ENCODE measurements at places on chromosomes 11 and 22.
A peak's percentile ranks its signal among the peaks of the same experiment; 100 is the strongest.

- peak; percentile 28 for DNase-seq
These were observed 2.1 kb downstream of the SSTR3 start for GRCh38 chr22:37210041-37210803.

- DNase-seq, result no peak
These were observed 346 bp downstream of the FJX1 start for GRCh38 chr11:35618497-35619115.

- DNase-seq, result no peak
These were observed 2.4 kb upstream of the ATP5MG start for GRCh38 chr11:118398791-118399559.

DNA sequence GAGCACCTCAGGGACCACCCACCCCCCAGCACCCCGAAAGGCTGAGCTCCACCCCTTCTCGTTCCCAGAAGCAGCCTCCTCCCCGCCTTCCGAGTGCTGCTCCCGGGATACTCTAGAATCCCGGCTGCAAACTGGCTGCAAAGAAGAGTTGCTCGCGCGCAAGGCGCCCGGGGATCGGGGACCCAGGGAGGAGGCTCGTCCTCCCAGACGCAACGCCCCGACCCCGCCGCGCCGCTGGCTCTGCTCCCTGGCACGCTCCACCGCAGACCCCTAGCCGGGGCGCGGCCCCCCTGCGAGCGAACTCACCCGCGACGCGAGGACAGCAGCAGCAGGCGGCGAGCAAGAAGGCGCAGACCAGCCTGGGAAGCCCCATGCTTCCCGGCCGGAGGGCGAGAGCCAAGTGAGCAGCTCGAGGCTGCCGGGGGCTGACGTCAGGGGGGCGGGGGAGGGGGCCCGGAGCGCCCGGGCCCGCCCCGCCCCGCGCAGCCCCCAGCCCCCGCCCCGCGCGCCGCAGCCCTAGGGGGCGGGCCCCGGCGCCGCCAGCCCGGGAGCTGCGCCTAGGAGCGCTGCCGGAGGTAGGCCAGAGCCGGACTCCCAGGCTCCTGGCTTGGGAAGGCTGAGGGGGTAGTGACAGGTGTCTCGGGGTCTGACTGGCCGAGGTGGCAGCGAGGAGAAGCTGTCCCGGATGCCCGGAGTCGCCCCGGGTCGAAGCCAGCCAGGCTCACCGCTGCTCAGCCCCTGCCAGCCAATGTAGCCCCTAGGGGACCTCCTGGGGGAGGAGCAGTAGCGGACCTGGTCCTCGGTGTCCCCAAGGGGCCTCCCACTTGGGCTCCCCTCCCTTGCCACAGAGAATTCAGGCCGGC lies at the start of gene MCAM:
Gene MCAM, minus strand, starts transcription at position 402 of the 863 bp plus-strand sequence. Its CDS starts 29 bp downstream, at position 373.
- DNase-seq, result no peak

DNA sequence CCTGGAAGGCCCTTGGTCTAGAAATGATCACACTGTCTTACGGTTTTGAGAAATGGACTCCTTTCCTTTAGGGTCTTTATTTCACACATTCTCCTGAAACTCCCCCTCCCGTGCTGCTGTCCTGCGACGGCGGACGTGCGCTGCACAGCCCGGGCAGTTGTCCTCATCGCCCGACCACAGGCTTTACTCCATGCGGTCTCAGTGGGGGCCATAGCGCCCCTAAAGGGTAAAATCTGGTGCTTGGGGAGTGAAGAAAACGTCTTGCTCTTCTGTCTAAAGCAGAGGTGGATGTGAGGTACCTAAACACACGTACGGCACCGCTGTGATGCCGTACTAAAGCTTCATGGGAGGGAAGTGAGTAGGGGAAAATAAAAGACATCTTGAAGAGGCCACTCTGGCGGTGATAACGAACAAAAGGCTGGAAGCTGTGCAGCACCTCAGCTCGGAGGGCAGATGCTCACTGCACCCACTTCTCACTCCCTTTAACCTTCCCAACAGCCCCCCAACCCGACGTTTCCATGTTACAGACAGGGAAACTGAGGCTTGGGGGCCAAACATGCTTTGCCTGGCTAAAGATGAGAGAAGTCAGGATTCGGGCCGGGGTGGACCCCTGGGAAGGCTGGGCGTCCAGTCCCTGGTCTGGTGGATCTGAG lies 22.6 kb downstream of the MPPED1 start:
- DNase-seq, result no peak

- DNase-seq, result no peak
These were observed 5.0 kb downstream of the ASCL2 start for GRCh38 chr11:2265396-2265795.

- no peak for DNase-seq
These were observed 22.0 kb downstream of the MFNG start for GRCh38 chr22:37464181-37464580.

DNA sequence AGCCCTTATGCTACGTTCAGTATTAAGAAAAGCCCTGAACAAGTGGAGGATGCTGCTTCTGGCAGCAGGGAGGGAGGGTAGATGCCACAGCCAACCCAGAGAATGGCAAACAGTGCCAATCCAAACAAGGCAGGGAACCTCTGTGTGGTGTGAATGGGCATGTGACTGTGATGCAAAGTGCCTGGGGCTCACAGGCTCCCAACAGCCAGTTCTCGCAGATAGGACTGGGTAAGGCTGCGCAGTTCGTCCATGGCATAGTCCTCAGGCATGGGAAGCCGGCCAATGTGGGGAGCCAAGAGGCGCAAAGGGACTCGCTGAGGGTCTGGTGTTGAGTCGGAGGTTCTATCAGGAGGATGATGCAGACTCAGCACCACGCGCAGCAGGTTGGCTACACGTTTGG lies 4.8 kb upstream of the CHRNA10 start:
- DNase-seq, result no peak

GRCh38 chr11:124394408-124394807 lies 4.4 kb downstream of the OR8B3 start:
- DNase-seq, result no peak

- no peak for DNase-seq
These were observed 86.5 kb upstream of the CARD18 start for GRCh38 chr11:105226091-105226490.

DNA sequence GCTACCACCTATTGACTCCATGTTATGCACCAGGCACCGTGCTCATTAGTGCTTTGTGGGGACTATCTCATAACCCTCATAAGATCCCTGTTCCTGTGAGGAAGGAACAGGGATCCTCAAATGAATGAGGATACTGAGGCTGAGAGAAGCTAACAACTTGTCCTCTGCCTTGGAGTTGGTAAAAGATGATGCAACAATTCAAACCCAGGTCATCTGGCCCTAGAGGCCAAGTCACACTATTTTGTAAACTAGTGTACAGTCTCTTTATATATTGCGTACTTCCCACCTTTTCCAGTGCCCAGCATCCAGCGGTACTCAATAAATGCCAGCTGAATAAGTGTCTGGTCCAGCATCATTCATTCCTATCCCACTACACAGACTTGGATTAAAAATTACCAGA lies 92.6 kb downstream of the RCN1 start:
- DNase-seq, result no peak

- DNase-seq, result no peak
These were observed 69.5 kb upstream of the CSNK2A3 start for GRCh38 chr11:11422411-11423128.

DNA sequence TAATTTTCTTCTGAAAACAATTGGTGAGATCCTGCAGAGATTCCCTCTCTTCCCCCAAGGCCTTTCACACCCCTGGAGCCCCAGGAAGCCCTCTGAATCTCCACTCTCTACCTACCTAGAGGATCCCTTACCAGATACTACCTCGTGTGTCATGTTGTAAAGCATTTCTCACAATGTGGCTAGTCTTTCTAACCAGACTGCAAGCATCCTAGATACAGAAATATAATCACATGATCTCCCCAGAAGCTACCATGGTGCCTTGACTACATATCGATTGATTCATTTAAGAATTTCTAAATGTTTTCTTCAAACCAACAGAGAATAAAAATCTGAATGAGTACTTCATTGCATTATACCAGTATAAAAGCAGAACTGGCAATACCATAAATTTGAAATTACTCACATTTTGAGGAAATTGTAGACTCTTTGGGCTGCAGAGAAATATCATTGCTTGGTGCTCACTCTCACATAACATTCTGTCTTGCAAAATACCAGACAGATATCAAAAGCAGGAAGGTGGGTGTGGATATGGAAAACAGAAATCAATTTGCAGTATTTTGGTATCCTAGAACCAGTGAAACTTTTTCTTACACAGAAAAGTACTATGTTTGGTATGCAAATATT lies 113.5 kb downstream of the MAML2 start:
- no peak for DNase-seq

GRCh38 chr11:134584001-134584561 lies 172.0 kb upstream of the B3GAT1 start:
- DNase-seq, result no peak

DNA sequence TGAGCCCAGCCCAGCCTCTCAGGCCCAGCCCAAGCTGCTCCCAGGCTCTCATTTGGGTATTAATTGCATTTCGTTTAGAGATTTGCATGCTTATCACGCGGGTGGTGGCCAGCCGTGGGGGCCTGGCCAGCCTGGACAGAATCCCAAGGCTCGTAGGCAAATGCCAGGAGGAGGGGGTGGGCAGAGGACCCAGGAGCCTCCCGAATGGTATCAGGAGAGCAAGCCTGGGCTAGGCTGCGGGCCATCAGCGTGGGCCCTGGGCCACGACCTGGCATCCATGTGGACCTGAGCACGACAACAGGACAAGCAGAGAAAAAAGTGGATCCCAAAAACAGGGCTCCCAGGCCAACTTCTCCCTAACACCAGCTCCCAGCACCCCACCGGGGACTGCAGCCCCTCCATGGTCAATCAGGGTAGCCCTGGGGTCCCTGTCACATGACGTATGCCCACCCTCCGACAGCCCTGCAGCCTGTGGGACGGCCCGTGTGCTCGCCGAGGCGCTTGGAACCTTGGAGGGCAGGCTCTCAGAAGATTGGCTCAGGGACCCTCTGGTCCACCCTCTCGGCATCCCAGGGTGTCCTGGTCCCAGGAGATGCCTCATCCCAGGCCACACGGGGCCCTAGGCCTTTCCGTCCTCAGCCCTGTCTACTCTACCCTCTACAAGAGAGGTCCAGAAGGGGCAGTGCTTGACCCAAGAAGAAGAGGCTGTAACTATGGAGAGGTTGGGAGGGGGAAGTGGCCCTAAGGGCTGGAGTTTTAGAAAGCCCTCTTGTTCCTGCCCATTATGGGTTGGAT lies 8.8 kb downstream of the ASCL2 start:
- DNase-seq, result no peak

Measured in activated CD4-positive, CD25-positive, alpha-beta regulatory T cell treated with anti-CD3 and anti-CD28 coated beads, Interleukin-2, amount 50 U/mL, for 72 hours (primary cell).